ENCODE measurements at places on chromosomes 1 and 21. TPM values are rescaled to one million over a fixed set of nuclear protein-coding genes. Genes with fewer than 3 reads are reported as not detected.

The NUDC gene
- 59.7 TPM for total RNA-seq

The LMNA gene
- total RNA-seq, result 353 TPM

The YTHDF2 gene
- total RNA-seq, result 60.6 TPM

The LAD1 gene
- total RNA-seq, result 34.0 TPM

The SHISAL2A gene
- total RNA-seq, result 3.0 TPM

The BCAS2 gene
- 28.9 TPM for total RNA-seq

The MR1 gene
- total RNA-seq, result 25.8 TPM

The LENEP gene
- total RNA-seq, result 1.0 TPM

The PRAMEF9 gene
- total RNA-seq, result not detected

The FCRL1 gene
- 18.9 TPM for total RNA-seq

The SV2A gene
- total RNA-seq, result 0.44 TPM

The DSTYK gene
- 9.7 TPM for total RNA-seq

The SEC16B gene
- 4.1 TPM for total RNA-seq

The RNF186 gene
- total RNA-seq, result not detected

The OR10Z1 gene
- total RNA-seq, result not detected

The CDC42 gene
- 24.1 TPM for total RNA-seq

The DNAI4 gene
- total RNA-seq, result 8.4 TPM

The NPPB gene
- total RNA-seq, result not detected

The ADAMTSL4 gene
- 169 TPM for total RNA-seq

The SPRR3 gene
- not detected for total RNA-seq

The C1orf105 gene
- total RNA-seq, result not detected

The CELA3B gene
- total RNA-seq, result not detected

Data from upper lobe of left lung (tissue), 6 donors.